Left kidney (tissue), 8 donors: ENCODE measurements at places on chromosomes 11 and 22. TPM values are rescaled to one million over a fixed set of nuclear protein-coding genes. Genes with fewer than 3 reads are reported as not detected.
A peak's percentile ranks its signal among the peaks of the same experiment; 100 is the strongest.

DNA sequence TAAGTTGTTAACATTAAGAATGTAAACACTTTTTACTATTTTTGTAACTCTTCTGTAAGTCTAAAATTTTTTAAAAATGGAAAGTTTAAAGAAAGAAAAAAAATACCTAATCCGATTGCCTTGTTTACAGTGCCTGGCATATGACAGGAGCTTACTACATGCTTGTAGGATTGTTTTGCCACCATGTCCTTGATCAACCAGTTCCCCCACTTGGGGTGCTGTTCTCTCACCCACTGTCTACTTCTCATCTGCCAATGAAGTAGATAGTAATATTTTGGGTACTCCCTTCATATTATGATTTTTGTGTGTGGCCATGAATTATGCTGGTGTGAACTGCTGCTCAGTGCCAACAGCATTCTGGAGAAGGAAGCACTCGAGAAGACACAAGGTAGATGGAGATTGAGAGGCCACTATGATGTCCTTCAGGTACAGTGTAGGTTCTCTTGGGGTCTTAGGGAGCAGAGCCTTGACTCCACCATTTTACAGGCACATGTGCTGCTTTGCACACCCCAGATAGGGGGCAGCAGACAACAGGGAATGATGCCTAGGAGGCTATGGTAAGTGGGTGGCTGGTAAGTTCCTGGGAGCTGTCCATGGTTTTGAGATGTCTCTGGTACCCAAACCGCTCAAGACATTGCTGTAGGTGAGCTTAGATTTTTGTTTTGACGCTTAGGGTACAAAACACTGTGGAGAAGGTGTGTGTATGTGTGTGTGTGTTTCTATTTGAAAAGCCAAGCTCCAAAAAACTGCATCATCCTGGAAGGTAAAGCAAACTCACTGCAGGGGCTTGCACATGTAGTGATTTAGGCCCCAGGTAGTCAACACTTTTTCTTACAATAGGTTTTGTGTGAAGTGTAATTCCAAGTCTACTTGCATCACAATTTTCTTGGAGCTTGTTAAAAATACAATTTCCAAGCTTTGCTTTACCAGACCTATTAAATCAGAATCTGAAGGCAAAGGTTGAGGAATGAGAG lies 494.5 kb upstream of the LARGE1 start:
- DNase-seq = peak; percentile 90

GRCh38 chr11:125090816-125091215 lies 20.6 kb downstream of the TMEM218 start:
- no peak for DNase-seq

- DNase-seq = no peak
These were observed 34.7 kb upstream of the FADD start for GRCh38 chr11:70168405-70168754.

DNA sequence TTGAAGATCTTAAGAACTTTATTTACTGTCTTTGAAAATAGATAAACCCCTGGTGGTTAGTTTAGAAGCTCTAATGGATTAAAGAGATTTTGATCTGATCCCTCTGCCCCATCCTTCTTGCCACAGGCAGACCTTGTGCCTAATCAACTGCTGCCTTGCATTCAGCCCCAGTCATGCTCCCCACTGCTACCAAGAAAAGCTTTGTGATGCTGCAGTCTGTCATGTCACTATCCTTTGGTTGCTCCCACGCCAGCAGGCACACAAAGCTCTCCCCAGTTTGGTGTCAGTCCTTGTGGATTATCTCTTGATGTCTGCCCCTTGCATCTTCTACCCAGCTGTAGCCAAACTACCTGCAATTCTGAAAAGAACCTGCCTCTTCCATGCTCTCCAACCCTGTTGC lies 112.2 kb downstream of the MTNR1B start:
- no peak for DNase-seq

- DNase-seq = no peak
These were observed 4.3 kb downstream of the PPM1F start for GRCh38 chr22:21948390-21948789.

DNA sequence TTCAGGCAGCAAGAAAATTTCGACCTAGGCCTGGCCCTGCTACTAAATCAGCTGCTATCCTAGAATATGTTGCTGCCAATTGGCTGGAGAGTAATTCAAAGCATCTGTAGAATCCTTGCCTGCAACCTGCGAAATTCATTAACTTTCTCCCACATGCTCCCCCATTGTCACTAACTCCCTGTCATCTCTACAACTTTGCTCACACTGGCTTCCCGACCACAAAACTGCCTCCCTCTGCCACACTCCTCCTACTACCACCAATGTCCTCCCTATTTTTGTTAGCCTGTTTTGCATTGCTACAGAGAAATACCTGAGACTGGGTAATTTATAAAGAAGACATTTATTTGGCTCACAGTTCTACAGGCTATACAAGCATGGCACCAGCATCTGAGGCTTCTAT lies 570.6 kb downstream of the INSC start:
- DNase-seq = no peak

- no peak for DNase-seq
These were observed 50.3 kb downstream of the CLMP start for GRCh38 chr11:123144707-123145106.

- no peak for DNase-seq
These were observed 66.7 kb downstream of the MICAL3 start for GRCh38 chr22:17957693-17958092.

- DNase-seq = peak; percentile 51
These were observed 1068.8 kb downstream of the DLG2 start for GRCh38 chr11:84558085-84558905.

DNA sequence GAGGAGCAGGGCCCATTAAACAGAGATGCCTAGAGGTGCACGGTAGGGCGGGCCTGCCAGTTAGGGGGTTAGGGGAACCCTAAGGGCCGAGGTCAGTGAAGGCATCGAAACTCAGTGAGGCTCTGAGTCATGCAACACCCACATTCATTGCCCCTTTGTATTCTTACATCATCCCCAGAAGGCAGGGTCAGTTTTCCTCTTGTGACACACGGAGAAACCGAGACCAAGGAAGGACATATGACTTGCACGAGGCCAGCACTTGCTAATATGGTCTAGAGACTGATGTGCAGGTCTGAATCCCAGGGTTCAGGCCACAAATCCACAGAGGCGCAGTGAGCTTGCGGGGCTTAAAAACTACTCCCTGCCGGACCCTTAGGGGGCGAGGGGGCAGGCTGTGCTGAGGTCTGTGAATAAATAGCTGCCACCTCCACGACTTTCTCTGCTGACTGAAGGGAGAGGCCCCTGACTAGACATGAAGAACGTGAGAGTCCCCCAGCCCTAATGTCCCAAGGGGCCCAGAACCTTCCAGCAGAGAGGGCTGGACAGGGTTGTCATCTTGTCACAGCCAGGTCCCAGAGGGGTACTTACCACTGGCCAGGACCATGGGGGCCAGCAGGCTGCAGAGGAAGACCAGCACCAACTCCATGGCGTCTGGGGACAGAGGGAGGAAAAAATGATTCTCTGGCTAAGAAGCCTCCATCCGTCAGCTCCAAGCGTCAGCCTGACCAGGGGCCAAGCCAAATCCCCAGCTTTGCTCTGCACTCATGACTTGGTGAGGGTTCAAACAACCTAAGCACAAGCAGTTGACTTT lies 17.8 kb upstream of the FXYD2 start:
- no peak for DNase-seq

Gene PAMR1
- polyA plus RNA-seq = 4.3 TPM

Gene SLC35F2
- polyA plus RNA-seq = 21.1 TPM

Gene PATE4
- 0.20 TPM for polyA plus RNA-seq

Gene CDC42EP2
- 8.6 TPM for polyA plus RNA-seq

Gene REXO2
- 128 TPM for polyA plus RNA-seq

Gene LIPT2
- polyA plus RNA-seq = 12.3 TPM

Gene PLCB3
- 13.5 TPM for polyA plus RNA-seq

Gene CCDC89
- polyA plus RNA-seq = 3.0 TPM
